ENCODE measurements at places on chromosomes 16 and 17.

- no peak for DNase-seq
Observed at GRCh38 chr17:39981207-39981741, 667 bp downstream of the PSMD3 start.

DNA sequence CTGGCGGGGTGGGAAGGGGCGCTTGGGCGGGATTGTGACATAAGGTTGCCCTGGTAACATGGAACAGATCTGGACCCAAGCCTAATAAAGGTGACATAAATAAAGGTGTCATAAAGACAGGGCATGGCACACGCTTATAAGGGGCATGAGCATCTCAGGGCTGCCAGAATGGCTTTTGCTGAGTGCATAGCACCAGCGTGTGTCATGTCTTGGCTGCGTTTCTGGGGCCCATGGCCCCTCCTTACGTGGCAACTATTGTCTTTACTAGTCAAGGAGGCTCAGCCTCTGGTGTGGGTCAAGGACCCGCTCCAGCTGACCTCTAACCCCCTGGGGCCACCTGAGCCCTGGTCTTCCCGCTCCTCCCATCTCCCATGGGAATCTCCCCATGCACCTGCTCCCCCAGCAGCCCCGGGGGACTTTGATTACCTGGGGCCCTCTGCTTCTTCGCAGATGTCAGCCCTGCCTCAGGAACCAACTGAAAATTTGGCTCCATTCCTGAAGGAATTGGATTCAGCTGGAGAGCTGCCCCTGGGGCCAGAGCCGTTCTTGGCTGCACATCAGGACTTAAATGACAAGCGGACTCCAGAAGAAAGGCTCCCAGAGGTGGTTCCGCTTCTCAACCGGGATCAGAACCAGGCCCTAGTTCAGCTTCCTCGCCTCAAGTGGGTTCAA, 13.9 kb downstream of the LRRC37B start:
- no peak for DNase-seq

DNA sequence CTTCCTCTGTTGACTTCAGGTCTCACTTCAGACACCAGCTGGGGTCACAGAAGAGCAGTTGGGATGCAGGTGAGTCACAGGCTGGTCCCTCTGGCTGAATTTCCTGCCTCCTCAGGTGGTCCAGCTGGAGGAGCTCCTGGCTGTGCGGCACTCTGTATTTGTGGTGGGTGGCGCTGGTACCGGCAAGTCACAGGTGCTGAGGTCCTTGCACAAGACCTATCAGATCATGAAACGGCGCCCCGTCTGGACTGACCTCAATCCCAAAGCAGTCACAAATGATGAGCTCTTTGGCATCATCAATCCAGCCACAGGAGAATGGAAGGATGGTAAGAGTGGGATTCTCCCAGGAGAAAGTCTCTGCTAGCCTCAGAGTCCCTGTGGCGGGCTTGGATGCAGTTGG, 149.2 kb downstream of the DNAH9 start:
- DNase-seq: no peak

- no peak for DNase-seq
Observed at GRCh38 chr17:66981983-66982508, 17.5 kb downstream of the CACNG4 start.
